Activated T-cell treated with anti-CD3 and anti-CD28 coated beads for 4 hours (primary cell): ENCODE measurements at places on chromosomes 7 and 10.

- DNase-seq = peak; percentile 67
Measured at GRCh38 chr7:23679898-23680413, at the start of gene FAM221A. TSS of gene FAM221A (plus strand) at chr7:23680199. CDS start at chr7:23680219, 20 bp downstream.

GRCh38 chr10:102642736-102643335, 1.4 kb upstream of the TRIM8 start:
- DNase-seq = peak; percentile 38

DNA sequence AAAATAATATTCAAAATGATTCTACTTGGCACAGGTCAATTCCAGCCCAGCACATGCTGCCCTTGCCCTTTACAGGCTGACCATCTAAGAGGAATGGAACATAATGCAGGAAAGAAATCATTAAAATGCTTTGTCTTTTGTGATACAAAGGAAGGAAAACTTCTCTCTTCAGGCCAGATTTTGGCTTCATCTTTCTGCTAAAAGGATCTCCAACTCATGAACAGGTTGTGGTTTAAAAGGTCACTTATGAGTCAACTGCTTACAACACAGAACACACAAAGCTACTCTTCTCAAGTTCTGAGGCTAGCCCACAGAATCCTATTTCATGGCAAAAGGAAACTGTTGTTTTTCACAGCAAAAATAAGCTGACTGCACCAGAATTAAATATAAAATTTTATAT, 197.1 kb downstream of the DOCK4 start:
- DNase-seq = no peak

DNA sequence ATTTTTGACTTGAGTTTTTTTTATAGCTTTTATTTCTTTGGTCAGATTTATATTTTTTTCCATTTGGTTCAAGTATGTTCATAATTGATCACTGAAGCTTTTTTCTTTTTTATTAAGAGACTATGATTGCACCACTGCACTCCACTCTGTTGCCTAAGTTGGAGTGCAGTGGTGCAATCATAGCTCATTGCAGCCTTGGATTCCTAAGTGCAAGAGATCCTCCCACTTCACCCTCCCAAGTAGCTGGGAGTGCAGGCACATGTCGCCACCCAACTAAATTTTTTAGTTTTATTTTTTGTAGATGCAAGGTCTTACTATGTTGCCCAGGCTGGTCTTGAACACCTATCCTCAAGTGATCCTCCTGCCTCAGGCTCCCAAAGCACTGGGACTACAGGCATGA, 97.7 kb upstream of the KIF5B start:
- DNase-seq = no peak

- no peak for DNase-seq
Measured at GRCh38 chr7:129110258-129110981, 34.1 kb upstream of the TSPAN33 start.

DNA sequence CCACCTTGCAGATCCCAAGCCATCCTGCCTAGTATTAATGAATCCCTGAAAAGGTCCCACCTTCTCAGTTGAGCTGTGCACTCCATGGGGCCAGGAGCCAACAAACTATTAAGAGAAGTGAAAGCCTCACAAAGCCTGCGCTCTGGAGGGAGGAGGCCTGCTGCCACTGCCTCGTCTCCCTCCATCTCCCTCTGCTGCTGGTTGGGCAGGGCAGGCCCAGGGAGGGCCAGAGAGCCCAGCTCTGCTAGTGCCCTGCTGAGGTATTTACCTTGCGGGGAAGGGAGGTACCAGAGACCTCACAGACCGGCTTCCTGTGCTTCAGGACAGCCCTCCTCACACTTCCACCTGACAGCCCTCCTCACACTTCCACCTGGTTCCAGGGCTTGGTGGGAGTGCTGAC, 171.5 kb downstream of the SH3PXD2A start:
- DNase-seq = no peak

DNA sequence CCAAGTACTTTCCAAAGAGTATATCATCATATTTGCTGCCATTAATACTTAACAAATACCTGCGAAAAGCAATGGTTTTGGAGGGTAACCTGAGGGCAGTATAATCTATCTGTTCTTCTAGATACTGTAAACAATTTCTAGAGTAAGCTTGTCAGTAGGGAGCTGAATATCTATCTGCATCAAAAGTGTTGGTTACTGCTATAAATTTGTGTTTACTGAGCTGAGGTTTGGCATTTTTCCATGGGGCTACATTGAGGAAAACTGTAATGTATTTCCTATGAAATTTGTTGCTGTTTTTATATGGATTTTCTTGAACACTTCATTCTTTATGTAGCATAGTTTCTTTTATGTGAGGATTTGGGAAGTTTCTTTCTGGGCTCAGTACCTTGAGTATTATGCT, 913.4 kb downstream of the CNTNAP2 start:
- no peak for DNase-seq

DNA sequence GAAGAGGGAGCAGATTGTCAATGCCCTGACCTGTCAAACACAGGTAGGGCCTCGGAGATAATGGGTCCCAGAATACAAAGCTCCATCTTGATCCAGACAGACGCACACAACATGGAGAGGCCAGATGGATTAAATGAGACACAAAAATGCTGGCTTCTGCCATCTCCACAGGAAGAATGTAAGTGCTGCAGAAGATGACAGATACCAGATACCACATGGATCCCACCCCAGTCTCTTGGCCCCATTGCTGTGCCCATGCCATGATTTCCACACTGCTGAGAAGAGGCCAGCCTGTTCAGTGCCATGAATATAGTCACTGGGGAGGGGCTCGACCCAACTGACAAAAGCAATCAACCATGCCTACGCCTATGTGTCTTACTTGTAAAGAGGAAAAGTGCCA, 487.9 kb downstream of the PARD3 start:
- DNase-seq = no peak

GRCh38 chr7:17239683-17240521, 58.5 kb upstream of the AHR start:
- DNase-seq = no peak

DNA sequence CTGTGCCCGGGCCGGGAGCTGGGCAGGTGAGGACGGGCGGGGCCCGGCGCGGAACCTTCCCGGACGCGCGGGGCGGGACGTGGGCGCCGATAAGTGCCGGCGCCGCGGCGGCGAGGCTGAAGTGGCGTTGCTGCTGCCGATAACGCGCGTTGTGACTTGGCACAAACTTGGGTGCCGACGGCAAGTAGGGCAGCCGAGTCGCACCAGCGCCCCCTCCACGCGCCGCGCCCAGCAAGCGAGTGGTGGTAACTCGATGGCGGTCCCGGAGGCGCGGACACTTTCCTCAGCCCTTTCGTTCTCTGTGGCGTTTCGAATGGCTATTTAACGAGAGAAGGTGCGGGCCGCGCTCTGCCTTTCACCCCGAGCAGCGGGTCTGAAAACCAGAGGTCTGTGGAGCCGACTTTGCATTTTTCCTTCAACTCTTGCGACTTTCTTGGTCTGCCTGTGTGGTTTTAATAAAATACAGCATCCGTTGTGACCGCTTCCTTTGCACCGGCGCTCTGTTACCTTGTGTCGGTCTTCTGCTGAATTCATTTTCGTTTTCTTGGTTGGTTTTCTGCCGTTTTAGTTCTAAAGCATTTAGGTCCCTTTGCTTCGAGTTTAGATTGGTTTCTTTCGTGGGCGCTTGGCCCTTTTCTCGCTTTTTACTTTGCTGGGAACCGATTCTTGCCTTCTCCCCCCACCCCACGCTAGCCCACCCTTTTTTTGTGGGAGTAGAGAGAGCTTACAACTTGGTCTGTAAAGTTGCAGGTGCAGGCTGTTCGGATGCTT, 701 bp downstream of the STK17A start:
- DNase-seq = peak; percentile 41

DNA sequence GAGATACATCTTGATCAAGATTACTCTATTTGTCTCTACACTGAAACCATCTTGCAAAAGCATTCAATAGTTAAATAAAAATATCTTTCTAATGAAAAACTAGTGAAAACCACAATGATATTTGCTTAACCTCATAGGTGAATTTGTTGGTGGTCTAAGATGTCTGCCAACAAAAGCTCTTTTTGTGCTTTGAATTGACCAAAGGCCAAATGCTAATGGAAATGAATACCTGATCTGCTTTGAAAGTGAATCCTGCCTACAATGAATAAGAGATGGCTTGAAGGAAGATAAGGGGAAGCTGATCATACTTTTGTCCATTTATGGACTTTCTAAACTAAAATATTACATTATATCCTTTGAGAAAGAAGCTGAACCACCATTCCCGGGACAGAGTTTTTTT, 228.9 kb upstream of the ETV1 start:
- DNase-seq = no peak

- no peak for DNase-seq
Measured at GRCh38 chr10:55897490-55897921, 463.6 kb downstream of the ZWINT start.

DNA sequence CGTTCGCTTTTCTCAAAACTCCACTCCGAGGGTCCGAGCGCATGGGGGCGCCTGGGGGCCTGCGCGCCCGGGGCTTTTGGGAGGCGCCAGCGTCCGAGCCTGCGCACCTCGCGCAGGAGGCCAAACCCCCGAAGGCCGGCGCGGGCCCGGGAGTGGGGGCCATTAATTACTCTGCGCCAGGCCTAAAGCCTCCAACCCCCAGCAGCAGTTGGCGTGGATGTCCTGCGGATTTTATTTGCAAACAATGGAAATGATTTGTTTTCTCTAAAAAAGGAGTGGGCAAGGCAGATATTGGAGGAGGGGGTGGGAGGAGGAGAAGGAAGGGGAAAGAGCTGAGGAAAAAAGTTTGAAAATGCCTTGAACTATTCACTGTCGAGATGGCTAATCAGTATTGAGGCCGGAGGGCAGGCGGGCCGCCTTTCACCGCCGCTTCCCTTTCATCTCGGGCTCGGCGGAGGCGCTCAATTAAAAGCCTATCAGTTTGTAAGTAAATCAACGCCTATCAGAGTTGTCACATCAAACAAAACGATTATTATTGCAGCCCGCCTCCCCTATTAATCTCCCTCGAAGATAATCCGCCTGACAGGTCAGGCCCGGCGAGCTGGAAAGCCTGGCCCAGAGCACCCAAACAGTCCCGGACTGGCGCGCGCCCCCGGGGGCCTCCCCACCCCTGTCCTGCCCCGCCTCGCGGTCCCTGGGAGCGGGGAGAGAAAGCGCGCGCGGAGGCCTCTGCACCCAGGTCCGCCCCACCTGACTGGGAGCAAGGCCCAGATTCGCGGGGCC, 3.4 kb upstream of the ZNF503 start:
- no peak for DNase-seq

DNA sequence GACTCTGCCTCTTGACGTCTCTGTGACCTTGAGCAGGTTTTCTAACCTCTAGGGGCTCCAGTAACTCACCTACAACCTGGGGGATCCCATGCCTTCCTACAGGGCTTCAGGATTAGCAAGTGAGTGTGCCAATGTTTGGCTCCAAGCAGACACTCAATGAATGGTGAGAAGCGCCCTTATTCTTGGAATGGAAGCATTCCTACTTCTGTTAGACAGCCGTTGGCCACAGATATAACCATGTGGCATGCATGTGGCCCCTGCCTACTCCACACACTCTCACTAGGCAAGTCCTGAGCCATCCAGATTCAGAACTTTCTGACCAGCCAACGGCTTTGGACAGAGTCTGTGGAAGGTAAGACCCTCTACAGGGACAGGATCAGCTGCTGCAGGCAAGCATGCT, 108.9 kb upstream of the LYZL2 start:
- no peak for DNase-seq

DNA sequence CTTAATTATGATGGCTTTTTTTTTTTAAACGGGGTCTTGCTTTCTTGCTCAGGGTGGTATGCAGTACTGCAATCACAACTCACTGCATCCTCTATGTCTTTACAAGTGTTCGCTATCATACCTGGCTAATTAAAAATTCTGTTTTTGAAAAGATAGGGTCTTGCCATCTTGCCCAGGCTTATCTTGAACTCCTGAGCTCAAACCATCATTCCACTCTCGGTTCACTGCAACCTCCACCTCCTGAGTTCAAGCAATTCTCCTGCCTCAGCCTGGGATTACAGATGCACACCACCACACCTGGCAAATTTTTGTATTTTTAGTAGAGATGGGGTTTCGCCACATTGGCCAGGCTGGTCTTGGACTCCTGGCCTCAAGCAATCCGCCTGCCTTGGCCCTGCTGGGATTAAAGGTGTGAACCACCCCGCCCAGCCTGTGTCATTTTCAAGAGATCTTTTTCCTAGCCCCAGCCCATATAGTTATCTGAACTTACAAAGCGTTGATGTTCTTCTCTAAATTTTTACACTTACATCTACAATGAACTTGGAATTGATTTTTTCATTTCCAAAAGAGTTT, 6.0 kb downstream of the HNRNPF start:
- DNase-seq = no peak

- peak; percentile 50 for DNase-seq
Measured at GRCh38 chr10:96719850-96720421, 378 bp downstream of the PIK3AP1 start.

DNA sequence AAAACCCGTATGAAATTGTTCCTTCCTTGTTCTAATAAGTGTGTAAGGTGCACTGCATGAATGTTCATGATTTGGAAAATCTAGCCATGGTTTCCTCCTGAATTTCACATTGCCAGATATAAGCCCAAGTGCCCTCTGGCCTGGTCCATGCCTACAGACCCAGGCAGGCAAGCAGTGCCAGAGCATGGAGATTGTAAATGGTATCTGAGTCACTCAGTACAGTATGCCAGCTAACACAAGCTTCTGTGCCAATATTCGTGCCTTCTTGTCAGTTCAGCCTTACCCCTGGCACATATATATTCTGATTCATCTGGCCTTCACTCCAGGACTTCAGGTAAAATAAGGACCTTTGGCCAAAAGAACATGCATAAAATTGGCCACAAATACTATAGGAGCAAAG, 38.4 kb upstream of the PDE1C start:
- no peak for DNase-seq

- DNase-seq = no peak
Measured at GRCh38 chr10:22554461-22555182, 159.8 kb downstream of the PIP4K2A start.

DNA sequence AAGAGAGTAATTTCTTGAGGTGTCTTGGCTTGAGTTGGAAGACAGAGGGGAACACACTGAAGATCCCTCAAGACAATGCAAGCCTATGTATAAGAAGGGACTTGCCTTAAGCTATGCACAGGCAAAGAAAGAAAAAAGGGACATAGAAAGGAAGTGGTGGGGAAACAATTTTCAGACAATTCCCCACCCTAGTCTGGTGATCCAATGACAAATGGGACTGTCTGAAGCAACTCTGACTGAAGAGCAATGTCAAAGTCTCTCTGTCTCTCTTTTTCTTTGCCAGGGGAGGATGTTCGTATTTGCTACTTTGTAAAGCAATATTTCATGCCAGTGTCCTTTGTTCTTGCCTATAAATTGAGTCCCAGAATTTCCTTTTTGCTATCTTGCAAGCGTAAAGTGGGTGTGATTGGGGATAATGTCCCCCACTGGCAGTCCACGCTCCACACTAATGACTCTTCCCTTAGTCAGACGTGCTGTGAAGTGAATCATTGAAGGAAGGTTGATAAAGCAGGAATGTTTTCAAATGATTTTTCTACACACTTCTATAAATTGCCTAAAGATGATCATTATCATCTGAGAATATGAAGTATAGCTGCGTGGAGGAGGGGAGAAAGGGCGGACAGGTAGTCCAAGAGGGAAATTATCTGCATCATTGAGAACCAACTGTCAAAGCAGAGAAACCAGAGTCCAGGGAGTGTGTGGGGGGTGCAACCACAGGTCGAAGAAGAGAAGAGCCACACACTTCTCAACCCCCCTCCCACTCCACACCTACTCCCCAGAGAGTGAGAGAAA, 243.8 kb upstream of the ETV1 start:
- DNase-seq = no peak

GRCh38 chr10:120076996-120077706, 184.6 kb downstream of the SEC23IP start:
- DNase-seq = no peak
